Epithelial cell of umbilical artery (primary cell): ENCODE measurements at places on chromosomes 6 and 20. TPM values are rescaled to one million over a fixed set of nuclear protein-coding genes. Genes with fewer than 3 reads are reported as not detected.

MAS1 gene
- not detected in 2 replicates for total RNA-seq

PKIB gene
- 0.76 and 0.97 TPM in 2 replicates for total RNA-seq

MYBL2 gene
- total RNA-seq: 19.8 and 19.9 TPM in 2 replicates

ALDH8A1 gene
- total RNA-seq: under 0.01 TPM in 1 of 2 replicates, not detected in the other

SNAP25 gene
- total RNA-seq: 0.15 TPM in 1 of 2 replicates, not detected in the other

UNC5CL gene
- total RNA-seq: under 0.01 TPM in 1 of 2 replicates, not detected in the other

LY86 gene
- total RNA-seq: not detected in 2 replicates

FLRT3 gene
- under 0.01 and 0.46 TPM in 2 replicates for total RNA-seq

ID4 gene
- total RNA-seq: under 0.01 TPM in 1 of 2 replicates, not detected in the other

HLA-G gene
- total RNA-seq: under 0.01 TPM in 1 of 2 replicates, not detected in the other

SLC26A8 gene
- total RNA-seq: not detected in 2 replicates

PPP1R3G gene
- total RNA-seq: under 0.01 and 0.32 TPM in 2 replicates

APCDD1L gene
- total RNA-seq: 3.6 and 6.5 TPM in 2 replicates

GPLD1 gene
- under 0.01 and 0.32 TPM in 2 replicates for total RNA-seq
